ENCODE measurements at places on chromosomes 4 and X.

GRCh38 chr4:113785781-113786180 is 24.2 kb upstream of the CAMK2D start:
- DNase-seq: no peak

GRCh38 chr4:138845054-138845453 is 170.5 kb upstream of the NOCT start:
- no peak for DNase-seq

DNA sequence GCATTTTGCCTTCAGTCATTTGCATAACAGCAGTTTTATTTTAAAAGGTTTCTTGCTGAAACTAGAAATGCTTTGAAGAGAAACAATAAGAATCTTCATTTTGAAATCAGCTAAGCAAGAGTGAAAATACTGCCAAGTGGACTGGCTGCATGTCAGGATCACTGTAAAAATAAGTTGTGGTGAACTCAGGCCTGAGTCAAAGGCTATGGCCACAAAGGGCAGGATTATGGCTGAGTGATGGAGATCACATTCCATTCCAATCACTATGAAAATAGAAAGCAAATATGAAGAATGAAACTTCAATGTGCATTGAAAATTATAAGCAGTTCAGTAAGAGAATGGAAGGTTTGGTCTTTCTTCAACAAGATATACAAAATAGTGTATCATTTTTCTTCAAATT is 224.5 kb downstream of the PCDH18 start:
- DNase-seq: no peak

- DNase-seq: no peak
These were observed 134.2 kb downstream of the EIF4E start for GRCh38 chr4:98794565-98795205.

- no peak for DNase-seq
These were observed 46.9 kb downstream of the JADE3 start for GRCh38 chrX:46959101-46959500.

DNA sequence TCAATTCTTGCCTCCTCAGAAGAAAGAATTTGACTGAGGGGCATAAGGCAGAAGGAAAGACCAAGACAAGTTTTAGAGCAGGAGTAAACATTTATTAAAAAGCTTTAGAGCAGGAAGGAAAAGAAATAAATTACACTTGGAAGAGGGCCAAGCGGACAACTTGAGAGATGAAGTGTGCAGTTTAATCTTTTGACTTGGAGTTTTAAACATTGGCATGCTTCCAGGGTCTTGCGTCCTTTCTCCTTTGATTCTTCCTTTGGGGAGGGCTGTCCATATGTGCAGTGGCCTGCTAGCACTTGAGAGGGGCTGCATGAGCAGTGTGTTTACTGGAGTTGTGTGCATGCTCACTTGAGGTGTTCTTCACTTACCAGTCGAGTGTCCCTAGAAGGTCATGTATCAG is 275.8 kb upstream of the IL1RAPL1 start:
- no peak for DNase-seq

- no peak for DNase-seq
These were observed 79.8 kb upstream of the SMARCAD1 start for GRCh38 chr4:94127707-94128328.

- DNase-seq: no peak
These were observed 60.4 kb upstream of the PLAC8 start for GRCh38 chr4:83174844-83175414.

GRCh38 chrX:1909419-1910206 is 294.8 kb downstream of the ASMT start:
- DNase-seq: no peak

- no peak for DNase-seq
These were observed 54.8 kb downstream of the CCDC149 start for GRCh38 chr4:24858026-24858425.

DNA sequence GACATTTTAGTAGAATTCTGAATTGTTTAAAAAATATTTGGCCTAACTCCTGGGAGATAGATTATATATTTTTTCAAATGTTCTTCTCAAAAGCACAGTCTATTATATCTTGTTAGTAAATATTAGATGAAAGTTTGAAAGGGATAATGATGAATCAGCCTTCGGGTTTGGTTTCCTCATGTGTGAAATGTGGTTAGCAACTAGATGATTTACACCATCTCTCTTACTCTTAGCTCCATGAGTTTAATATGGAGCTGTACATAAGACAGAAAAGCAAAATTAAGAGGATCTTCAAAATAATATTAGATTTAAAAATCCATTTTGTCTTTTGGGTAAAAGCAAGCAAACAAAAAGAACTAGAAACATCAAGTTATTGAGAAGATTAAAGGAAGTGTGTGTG is 120.8 kb upstream of the SFRP2 start:
- no peak for DNase-seq

DNA sequence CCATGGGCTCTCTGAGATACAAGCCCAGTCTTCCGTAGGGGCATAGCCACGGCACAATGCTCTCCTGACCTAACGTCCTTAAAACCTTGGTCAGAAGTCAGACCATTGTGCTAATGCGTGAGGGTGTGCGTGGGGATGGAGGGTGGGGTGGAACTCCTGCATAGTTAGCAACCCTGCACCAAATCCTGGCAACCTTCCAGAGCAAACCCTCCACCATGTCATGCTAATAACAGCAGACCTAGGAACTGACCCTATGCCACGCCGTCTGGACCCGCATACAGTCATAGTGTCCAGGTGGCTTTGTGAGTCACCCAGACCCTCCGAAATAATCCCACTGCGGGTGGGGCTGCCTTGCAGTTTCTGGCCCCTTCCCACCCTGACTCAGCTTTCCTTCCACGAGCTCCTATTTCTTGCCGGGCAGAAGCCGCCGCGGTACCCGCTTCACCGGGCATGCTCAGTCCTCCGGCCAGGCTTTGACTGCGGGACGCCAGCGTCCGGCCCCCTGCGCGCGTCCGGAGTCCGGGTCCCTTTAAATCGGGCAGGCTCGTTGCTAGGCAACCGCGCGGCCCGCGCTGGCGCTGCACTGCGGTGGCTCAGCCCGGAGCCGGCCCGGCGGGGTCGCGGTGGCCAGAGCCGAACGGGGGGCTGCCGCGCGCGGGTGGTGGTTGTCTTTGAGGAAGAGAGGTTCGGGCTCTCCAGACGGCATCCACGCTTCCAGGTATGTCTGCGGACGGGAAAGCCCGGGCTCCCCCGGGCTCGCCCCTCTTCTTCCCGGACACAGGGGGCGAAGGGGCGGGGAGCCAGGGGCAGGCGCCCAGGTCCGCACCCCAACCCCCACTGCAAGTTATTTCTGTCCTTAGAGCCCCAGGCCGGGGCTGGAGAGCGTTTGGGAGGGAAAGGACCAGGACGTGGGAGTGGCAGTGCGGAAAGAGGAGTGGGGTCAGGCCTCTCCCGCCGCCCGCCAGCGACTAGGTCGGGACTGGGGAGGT is at the start of gene CCDC160:
TSS of gene CCDC160 (plus strand) at position 557 of the 989 bp plus-strand sequence. CDS start 7,619 bp downstream, outside the sequence.
- no peak for DNase-seq

DNA sequence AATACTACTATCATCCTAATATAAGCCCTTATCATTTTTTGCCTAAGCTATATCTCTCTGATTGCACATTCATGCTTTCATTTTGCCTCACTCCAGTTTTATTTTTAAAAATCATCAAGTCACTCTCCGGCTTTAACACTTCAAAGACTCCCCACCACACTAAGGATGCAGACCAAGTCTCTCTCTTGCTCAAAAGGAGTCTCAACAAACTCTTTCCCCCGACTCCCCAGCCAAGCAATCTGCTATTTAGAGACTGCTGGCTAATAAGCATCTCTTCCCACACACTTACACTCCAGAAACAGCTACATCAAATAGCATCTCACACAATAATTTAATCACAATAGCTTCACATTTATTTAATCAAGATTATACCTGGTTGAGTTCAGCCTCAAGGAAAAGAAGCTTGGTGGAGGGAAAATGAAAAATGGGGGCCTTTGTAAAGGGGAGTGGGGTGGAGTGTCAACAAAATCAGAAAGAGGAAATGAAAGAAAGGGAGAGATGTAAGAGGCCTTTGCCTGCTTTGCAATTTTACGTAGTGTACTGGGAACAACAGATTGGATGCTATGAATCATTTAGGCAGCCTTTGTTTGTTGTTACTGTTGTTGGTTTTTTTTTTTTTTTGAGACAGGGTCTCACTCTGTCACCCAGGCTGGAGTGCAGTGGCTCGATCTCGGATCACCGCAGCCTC is 104.1 kb upstream of the MCF2 start:
- DNase-seq: no peak

DNA sequence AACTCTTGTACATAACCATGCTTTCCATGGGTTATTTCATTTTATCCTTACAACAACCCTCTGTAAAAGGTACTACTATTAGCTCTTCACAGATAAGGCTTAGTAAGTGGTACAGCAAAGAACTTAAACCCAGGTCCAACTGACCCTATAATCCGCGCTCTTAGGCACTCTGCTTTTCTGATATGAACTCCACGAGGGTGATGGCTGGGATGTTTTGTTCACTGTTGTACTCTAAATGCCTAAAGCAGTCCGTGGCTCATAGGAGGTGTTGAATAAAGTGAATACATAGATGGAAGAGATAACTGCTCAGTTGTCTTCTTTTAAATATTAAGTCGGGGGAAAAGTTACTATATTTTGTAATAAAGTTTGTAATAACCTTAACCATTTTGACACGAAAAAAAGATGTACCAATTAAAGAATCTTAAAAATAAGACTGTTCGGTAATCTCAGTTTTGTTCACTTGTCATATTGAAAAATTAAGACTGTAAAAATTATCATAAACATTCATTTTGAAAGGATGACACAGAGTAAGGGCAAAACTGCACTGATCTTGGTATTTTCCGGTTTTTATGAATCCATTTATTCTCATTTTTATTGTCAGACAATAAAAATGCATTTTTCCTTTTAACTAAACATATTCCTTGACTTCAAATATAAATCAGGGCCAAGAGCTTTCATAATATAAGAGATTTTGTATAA is 166.5 kb downstream of the FBXW7 start:
- DNase-seq: no peak

DNA sequence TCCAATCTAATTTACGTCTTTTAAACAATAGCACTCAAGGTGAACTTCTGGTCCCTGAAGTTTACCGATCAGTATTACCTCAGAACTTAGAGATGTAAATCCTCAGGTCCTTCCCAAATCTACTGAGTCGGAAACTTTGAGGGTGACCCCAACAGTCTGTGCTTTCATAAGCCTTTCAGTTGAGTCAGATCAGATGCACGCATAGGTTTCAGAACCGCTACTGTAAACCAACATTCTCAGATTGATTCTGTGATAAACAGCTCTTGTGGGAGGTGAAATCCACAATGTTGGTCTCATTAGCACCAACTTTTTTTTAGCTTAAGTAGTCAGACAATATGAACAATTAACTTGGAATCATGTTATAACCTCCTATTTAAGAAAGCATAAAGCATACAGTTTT is 86.0 kb downstream of the WWC2 start:
- DNase-seq: no peak

DNA sequence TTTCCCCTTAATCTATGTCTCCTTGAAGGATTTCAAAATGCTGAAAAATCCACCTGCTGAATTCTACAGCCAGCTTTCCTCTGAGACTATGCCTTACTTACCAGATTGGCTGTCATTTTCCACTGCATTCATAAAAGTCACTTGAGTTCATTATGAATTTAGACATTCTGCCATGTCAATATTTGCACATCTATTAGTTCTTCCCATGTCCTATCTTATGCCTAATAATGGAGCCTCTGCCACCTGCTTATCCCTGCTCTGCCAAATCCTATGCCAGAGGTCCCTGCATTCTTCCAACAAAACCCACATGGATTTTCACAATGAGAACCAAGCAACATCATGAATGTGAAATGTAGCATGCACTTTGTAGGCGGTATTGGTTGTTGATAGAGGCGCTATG is 42.6 kb downstream of the GASK1B start:
- DNase-seq: no peak

DNA sequence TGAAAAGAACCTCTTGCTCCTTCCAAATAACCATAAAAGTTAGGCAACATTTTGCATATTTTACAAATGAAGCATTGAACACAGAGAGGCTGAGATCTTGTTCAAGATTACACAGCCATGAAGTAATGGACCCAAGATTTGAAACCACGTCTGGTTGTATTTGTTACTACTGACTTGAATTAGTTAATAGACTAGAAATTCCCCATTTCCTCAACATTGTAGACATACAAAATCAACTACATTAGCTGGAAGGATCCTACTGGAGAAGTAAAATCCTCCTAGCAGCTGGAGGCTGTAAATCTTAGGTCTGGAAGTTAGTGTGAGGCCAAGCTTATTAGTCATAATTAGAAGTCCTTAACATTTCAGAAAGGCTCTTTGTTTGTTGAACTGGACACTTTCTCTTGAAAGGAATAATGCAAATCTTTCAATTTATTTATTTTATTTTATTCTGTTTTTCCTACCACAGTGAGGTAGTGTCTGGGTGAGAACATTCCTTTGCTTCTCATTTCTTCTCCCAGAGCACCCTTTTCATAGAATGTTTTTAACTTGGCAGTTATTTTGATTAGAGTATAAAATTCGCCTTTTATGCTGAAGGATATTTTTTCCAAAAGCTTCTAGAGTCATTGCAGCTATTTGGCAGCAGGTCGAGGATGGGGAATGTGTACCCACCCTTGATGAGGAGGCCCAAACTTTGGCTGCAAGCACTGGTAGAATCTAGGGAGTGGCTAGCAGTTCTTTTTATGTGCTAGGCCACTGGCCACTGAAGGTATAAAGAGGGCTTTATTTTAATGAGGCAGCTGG is 62.0 kb upstream of the CLNK start:
- DNase-seq: no peak

GRCh38 chr4:25437926-25438325 is 60.9 kb downstream of the ANAPC4 start:
- DNase-seq: no peak

DNA sequence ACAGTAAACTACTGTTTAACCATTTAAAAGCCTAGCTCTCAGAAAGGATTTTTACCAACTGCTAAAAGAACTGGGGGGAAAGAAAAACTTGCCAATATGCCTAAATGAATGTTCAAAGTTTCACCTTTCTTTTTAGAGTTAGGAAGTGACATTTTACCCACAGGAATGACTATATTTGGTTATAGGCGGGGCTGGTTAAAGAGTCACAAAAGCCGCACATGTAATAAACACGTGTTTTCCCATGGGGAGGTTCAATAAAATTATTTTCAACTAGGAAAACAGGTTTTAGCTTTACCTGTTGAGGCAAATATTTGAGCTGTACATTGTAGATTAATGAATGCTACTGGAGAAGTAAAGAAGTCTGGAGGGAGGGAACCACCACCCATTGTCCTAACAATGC is 41.6 kb upstream of the UGDH start:
- DNase-seq: no peak

DNA sequence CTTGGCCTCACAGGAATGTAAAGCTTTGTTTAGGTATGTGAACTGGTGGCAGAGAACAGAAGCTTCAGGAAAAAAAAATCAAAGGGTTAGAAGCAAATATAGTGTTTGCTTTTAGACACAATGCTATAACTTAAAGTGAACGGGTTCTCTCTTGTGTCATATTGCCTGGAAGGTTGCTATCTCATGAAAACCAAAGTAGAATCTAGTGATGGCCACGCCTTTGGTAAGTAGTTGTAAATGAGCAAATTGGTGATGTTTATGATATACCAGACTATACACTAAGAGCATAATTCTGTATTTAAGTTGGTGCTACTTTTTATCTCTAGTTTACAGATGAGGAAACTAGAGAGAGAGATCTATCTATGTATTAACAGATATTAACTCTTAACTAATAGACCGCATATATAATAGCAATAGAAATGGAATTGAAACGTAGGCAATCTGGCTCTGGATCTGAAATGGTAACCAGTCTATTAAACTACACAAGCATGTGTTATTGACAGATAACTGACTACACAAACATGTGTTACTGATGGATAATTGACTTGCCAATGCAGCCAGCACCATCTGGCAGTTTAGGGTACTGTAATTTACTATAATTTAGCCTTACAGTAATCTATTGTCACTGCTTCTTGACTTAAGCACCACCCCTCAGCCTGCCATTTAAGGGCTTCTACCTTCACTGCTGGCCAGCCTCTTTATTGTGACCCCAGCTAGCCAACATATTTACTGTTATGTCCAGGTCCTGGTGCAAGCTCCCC is 40.8 kb downstream of the HCCS start:
- no peak for DNase-seq

Data from activated CD8-positive, alpha-beta memory T cell treated with anti-CD3 and anti-CD28 coated beads for 48 hours (primary cell).